M059J (cell line): ENCODE measurements at places on chromosomes 13 and 19. TPM values are rescaled to one million over a fixed set of nuclear protein-coding genes. Genes with fewer than 3 reads are reported as not detected.
A peak's percentile ranks its signal among the peaks of the same experiment; 100 is the strongest.

The ZNF132 gene
- total RNA-seq, result 4.8 and 4.9 TPM in 2 replicates

The CCDC169 gene
- total RNA-seq, result 3.7 and 5.0 TPM in 2 replicates

The PEG3 gene
- total RNA-seq, result 1.5 and 1.9 TPM in 2 replicates

The RNF17 gene
- total RNA-seq, result not detected in 2 replicates

DNA sequence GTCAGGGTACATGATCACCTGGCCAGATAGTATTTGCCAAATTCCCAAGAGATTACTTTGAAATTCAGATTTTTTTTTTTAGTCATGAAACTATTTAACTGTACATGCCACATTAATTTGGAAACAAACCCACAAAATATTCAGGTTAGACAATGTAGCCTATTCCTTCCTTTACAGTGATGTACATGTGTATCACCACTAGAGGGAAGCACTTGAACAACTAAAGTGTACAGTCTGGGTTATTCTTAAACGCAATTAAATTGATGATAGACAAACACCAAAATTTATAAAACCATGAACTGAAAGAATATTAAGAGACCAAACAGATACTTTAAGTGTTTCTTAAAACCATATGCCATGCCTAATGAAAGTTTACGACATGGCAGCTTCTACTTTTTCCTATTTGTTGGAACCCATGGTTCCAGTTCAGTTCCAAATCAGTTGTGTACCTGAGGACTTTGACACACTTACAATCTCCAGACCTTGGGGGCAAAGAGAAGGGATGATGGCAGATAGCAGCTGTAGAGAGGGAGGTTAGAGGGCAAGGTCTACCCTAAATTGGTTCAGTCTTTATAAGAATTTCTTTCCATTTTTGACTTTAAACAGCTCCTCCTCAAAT lies 52.8 kb downstream of the TNFSF13B start:
- DNase-seq, result peak; percentile 36

GRCh38 chr19:3383121-3383722 lies 16.8 kb downstream of the NFIC start:
- DNase-seq, result no peak

- no peak for DNase-seq
Measured at GRCh38 chr13:93147298-93147645, 79.3 kb upstream of the GPC6 start.
